ENCODE measurements at places on chromosomes 1 and 21. TPM values are rescaled to one million over a fixed set of nuclear protein-coding genes. Genes with fewer than 3 reads are reported as not detected.

The NHLH1 gene
- 0.23 TPM for total RNA-seq

The PLPPR5 gene
- 36.9 TPM for total RNA-seq

The OR13G1 gene
- total RNA-seq, result not detected

The TCHH gene
- 0.23 TPM for total RNA-seq

The EPHA8 gene
- total RNA-seq, result 10.4 TPM

The PAPPA2 gene
- total RNA-seq, result 4.2 TPM

The SPAG17 gene
- total RNA-seq, result 8.8 TPM

The PCAT6 gene
- not detected for total RNA-seq

The TNFSF4 gene
- 1.2 TPM for total RNA-seq

The HRNR gene
- total RNA-seq, result not detected

The IL22RA1 gene
- total RNA-seq, result not detected

The PARS2 gene
- 4.2 TPM for total RNA-seq

The PDXK gene
- 51.9 TPM for total RNA-seq

The ATP1A4 gene
- total RNA-seq, result under 0.01 TPM

The HOOK1 gene
- 19.6 TPM for total RNA-seq

The NBPF11 gene
- 11.3 TPM for total RNA-seq

The C1QA gene
- 17.5 TPM for total RNA-seq

The CD1E gene
- total RNA-seq, result not detected

The TMCO2 gene
- not detected for total RNA-seq

The RAB3B gene
- 81.2 TPM for total RNA-seq
